ENCODE measurements at places on chromosomes 7 and 10.

GRCh38 chr10:33035411-33035810 is 77.4 kb upstream of the ITGB1 start:
- DNase-seq = no peak

GRCh38 chr10:122142641-122143237 is 128.4 kb upstream of the BTBD16 start:
- DNase-seq = peak; percentile 44

- no peak for DNase-seq
These were observed 29.2 kb upstream of the APBB1IP start for GRCh38 chr10:26408858-26409494.

DNA sequence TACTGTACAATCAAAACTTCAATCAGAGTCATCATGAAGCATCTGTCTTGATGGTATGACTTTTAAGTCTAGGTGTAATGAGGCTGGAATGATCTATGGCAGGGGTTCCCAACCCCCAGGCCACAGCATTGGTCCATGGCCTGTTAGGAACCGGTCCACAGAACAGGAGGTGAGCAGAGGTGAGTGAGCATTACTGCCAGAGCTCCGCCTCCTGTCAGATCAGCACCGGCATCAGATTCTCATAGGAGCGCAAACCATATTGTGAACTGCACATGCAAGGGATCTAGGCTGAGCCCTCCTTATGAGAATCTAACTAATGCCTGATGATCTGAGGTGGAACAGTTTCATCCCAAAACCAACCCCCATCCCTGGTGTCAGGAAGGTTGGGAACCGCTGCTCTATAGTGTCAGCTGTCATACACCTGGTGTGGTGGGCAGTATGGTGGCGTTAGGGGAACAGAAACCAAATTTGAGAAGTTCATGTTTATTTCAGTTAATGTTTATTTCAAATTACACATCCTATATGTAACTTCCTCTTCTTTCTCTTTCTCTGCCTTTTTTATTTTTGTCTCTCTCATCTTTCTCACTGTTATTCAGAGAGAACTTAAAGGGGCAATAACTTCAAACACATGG is 432.6 kb downstream of the TNS3 start:
- DNase-seq = no peak

DNA sequence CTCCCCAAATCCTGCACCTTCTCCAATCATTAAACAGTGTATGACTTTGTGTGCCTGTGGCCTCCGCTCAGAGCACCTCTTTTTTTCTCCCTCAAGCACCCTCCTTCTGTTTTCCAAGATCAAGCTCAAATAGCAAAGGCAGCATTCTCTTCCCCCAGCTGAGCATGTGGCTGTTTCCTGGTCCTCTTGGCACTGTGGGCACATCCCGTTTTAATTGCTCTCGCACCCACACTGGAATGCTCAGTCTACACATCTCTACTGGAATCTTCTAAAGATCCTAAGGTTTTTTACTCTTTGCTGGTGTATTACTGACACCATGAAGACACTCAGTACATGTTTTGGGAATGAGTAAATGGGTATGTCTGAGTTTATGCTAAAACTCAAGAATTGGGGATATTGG is 107.4 kb downstream of the WDFY4 start:
- no peak for DNase-seq

- DNase-seq = peak; percentile 66
These were observed 1.4 kb upstream of the IL6 start for GRCh38 chr7:22725585-22725984.

DNA sequence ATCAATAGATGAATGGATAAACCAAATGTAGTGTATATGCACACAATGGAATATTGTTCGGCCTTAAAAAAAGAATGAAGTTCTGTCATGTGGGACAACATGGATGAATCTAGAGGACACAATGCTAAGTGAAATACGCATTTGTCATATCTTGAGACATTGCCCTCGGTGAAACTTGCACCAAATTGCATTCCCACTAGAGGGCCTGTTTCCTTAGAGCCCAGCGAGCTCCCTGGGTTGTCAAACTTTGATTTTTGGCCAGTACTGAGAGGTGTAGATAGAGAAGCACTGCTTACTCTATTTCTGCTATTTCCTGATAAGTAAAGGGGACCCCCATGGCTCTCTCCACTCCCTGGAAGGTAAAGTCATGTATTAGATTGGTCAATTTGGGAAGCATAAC is 157.1 kb downstream of the GPAM start:
- DNase-seq = peak; percentile 4

DNA sequence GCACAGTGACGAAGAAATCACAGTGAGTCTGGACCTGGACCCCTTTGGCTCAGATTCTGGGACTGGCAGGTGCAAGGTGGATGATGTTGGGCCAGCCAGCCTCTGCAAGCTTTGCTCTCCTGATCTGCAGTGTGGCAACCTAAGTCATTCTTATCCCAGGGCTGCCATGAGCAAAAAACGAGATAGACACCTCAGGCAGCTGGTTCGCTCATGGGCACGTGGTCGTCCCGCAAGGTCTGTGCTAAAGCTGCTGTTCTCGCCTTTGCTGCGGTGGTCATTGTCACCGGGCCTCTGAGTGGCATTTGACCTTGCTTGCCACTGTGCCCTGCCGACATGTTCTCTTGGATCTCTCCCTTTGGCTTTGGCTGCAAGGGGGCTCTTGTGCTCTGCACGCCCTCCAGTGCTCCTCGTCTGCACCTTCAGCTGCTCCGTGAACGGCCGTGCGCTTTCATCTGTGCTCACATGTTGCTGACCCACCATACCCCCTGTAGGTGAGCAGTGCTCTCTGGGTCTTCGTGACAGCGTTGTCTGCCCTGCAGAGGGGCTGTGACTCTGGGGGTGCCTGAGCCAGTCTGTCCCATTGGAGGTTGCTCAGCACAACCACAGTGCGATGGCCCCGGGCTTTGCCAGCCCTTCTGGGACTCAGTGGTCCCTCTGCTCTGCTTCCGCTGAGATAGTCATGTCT is 317.0 kb downstream of the GLRX3 start:
- DNase-seq = no peak

GRCh38 chr7:141593134-141593533 is 41.9 kb downstream of the AGK start:
- DNase-seq = no peak

GRCh38 chr10:14736600-14737081 is 38.1 kb downstream of the FAM107B start:
- peak; percentile 46 for DNase-seq

DNA sequence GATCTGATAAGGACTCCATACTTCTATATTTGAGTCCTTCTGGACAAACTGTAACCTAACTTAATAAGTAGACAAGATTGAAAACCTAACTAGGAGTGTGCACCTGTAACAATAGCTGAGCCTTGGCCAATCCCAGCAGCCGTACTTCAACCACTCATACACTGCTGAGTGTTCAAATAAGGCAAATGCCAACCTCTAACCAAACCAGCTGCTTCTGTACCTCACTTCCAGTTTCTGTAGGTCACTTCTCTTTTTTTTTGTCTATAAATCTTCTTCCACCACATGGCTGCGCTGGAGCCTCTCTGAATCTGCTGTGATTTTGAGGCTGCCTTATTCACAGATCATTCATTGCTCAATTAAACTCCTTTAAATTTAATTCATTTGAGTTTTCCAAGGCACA is 753.2 kb downstream of the DNAJB9 start:
- peak; percentile 32 for DNase-seq

DNA sequence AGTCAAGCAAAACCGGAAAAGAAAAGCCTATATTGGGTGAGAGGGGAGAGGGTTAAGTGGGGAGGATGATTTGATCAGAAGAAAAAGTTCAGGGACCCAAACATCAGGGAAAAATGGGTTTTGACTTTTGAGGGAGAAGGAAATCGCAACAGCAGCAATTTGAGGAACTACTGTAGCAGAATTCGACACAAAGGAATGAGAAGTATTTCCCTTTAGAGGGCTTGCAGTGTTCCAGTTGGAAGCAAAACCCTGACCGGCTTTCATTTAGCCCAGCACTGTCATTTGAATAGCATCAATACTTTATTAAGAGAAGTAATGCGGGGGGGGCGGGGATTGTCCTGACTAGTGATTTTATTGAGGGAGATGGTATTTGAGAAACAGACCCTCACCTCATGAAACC is 37.2 kb upstream of the GATA3 start:
- DNase-seq = no peak

DNA sequence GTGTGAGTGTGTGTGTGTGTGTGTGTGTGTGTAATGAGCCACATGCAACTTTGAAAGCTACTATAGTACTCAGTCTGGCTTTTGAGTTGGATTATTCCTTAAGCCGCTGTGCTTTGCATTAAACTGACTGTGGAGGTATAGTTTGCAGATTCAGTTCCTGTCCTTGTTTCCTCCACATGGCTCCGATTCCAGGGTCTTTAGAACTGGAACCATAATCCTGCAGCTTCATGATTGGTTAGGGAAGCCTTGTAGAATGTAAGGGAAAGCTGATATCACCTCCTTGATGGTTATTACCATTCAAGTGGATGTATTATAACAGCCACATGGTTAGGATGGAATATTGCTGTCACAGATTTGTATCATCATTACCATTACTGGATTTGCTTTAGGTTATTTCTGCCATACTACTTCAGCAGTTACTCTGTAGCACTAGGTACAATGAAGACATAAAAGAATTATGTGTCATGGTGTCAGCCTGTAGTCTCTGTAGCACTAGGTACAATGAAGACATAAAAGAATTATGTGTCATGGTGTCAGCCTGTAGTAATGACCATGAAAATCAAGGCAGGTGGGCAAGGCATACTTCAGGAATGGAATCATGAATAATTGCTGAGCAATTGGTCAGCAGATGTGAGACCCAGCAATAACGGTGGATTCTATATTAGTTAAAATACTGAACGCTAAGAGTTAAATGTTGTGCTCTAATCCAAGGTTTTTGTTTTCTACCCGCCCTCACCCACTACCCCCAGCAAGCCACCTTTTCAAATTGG is 275.1 kb upstream of the FZD1 start:
- DNase-seq = no peak

DNA sequence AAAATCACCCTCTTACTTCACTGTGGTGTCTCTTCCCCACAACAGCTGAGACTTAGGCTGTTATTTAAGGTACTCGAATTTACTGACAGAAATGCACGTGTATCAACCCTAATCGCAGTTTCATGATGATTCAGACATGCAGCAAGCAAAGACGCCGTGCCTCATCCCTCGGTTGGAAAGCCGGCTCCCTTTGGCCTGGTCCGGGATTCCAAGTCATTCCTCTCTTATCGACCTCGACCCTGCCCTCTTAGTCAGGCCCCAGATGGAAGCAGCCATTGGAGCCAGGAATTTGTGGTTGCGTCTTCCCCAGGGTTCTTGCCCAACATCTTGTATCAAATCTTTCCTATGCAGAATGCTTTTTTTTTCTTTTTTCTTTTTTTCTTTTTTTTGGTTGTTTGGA is 229.5 kb downstream of the GATA3 start:
- no peak for DNase-seq

DNA sequence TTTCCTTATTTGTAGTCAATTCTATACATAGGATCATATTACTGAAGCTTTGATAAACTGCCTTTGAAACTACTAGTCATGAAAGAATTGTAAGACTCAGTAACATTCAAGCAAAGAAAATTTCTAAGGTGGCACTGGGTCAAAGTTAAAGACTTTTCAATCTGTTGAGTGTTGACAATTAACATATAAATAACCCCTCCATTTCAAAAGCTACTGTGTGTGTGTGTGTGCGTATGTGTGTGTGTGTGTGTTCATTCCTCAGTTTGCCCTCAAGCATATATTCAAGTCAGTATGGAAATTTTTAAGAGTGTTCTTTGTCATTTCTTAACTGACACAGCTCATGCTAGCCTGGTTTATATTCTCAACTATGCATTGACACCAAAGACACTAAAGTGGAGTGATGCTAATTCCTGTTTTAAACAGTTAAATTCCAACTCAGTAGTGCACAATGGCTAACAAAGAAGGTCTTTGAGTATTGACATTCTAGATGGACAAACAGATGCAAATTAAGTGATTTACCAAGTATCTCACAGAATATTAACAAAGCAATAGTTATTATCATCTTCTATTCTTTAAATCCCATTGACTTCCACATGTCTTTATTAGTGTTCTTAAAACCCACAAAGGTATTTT is 314.8 kb upstream of the GRM3 start:
- no peak for DNase-seq

DNA sequence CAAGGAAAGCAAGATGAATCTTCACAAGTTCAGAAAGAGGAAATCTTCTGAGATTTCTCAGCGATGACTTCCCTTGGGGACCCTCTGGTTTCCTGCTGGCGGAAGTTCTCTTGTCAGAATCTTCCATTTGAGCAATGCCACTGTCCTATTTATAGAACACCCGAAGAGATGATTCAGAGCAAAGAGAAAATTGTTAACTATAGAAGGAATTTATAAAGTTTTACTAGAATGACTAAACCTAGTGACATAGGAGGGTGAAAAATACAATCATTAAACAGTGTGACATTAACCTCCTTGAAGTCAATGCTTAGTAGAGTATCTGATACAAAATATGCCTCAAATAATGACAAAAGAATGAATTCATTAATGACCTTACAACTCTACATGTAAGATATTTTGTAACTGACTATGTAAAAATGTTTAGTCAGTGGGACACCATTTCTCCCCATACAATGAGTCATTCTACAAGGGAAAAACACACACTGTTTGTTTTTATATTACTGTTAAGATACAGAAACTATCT is 206.5 kb upstream of the CNTNAP2 start:
- DNase-seq = no peak

DNA sequence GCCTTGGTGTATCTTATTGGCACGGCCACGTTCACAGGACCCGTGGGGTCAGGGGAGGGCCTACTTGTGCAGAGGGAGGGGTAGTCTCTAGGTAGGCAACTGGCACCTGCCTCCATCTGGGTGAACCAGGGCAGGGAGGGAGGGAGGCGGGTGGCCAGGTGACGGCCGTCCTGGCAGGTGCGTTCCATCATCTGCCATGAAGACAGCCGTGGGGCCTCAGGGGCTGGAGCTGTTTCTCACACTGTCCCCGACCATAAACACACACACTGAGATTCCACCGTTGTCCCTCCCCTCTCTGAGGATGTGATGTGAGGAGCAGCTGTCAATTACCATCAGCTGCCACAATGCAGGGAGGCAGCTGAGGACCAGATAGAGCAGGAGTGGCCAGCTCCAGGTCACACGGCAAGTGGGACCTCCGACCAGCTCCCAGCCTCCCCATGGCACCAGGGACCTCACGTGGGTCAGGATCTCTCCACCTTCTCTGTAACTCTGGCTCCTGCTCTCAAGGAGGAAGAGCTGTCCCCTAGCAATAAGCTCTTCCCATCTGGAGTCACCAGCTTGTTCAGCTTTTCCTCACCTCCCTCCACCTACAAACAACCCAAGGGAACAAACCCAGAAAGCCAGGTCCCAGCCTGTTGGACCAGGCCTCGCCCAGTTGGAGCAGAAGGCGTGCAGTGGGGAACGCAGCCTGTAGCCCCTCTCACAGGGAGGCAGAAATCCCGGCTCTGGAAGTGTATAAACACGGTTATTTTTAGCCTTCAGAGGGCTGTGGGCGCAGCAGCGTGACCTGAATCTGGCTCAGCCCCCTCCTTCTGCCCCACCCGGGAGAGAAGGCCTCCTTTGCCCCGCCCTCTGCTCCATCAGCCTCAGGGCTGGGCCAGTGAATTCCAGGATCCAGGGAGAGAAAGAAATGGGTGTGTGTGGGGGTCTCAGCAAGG is 33.1 kb downstream of the ZMIZ1 start:
- no peak for DNase-seq

DNA sequence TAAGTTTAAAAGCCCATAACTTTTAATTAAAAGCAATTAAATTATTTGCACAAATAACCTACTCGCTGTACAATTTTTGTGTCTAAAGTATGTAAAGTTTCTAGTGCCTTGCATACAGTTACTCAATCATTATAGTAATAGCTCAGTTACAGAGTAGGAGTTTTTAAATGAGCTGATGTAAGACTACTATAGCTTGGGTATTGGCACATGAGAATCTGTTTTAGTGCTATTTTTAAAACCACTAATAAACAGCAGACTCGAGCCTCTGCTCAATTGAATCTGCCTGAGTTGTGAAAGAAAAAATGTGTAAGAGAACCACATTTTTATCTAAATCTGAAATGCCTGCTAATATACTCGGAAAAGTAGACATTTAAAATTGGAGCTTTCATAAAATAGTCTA is 31.1 kb downstream of the CTNNA3 start:
- DNase-seq = peak; percentile 25

Measured in OCI-M1 (cell line).